ENCODE measurements at places on chromosomes 2 and 18.

- no peak for DNase-seq
Measured at GRCh38 chr2:110969696-110970095, 151.0 kb upstream of the BCL2L11 start.

- DNase-seq, result no peak
Measured at GRCh38 chr2:177714704-177715103, 322.1 kb downstream of the AGPS start.

GRCh38 chr2:21372654-21373053 is 248.9 kb downstream of the TDRD15 start:
- DNase-seq, result no peak

DNA sequence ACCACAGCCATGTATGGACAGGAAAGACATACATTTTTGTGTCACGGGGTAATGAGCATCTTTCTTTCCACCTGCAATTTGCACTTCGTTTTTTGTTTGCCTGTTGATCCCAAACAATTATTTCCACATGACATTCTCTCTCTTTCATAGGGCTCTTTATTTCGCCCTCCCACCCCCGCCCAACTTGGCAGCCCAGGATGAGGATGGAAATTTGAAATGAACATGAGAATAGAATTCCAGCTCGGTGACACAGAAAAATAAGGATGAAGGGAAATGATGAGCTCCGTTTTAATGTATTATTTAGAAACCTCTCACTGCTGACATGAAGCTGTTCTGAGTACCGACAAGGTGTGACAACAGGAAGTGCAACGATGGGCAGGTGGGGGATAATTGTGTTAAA is 443.3 kb downstream of the SOCS6 start:
- no peak for DNase-seq

DNA sequence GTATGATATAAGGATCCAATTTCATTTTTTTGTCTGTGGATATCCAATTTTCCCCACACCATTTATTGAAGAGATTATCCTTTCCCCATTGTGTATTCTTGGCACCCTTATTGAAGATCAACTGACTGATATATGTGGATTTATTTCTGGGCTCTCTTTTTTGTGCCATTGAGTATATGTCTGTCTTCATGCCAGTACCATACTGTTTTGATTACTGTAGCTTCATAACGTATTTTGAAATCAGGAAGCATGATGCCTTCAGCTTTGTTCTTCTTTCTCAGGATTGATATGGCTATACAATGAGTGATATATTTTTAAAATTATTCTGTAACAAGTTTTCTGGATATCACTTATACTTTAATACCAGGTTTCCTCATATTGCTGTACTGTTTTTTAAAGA is 58.1 kb upstream of the DLX2 start:
- no peak for DNase-seq

GRCh38 chr18:63062246-63062645 is 257.3 kb downstream of the BCL2 start:
- DNase-seq, result no peak

DNA sequence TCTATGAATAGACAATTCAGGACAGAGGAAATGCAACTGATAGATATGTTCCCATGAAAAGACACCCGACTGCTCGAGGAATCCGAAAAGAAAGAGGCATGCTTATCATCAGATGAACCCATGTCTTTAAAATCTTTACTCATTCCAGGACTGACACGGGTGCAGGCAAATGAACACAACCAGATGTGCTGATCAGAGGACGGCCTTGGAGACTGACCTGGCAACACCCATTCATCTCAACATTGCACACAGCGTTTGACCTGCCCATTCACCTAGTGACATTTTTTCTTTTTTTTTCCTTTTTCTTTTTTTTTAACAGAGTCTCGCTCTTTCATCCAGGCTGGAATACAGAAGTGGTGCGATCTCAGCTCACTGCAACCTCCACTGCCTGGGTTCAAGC is 377.5 kb downstream of the EIPR1 start:
- DNase-seq, result no peak

GRCh38 chr2:12300927-12301326 is 415.8 kb upstream of the TRIB2 start:
- no peak for DNase-seq

- DNase-seq, result no peak
Measured at GRCh38 chr2:154032220-154032619, 160.5 kb downstream of the GALNT13 start.

DNA sequence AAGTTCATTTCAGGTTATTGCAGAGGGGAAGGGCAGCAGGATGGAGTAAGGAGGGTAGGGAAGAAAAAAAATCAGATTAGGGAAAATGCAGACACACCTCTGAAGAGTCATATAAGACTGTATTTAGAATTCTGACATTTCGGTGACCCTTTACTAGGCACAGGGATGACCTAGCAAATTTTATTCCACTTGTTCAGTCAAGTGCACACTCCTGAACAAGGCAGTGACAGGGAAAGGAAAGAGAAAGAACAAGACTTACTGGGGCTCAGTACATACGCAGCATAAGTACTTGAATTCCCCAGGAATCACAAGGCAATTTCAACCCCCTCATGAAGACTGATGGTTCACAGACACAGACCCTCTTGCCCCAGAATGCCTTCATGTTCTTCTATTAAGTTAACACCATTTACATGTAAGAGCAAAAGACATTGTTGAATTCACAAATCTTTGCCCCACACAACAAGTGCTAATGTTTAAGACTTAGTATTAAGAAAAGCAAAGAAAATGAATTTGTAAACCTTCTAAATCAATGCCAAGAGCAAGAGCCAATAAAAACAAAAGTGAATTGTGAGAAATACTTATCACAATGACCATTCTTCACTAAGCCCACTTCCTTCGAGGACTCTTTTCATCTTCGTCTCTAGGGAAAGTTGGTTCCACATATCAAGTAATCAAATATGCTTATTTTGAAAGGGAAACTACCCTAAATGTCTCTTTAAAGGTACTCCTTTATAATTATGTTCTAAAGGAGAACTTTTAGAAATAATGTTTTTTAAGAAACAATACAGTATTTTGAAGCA is 47.0 kb downstream of the COBLL1 start:
- DNase-seq, result no peak

DNA sequence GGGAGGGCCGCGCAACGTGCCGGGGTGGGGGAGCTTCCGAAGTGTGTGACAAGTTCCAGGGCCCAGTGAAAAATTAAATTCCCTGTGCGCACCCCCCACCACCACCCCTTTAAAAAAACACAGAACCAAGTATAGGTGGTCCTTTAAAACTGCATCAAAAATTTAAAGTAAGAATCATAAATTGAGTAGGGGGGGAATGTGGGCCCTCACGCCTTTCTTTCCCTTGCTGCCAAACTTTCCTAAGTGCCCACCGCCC is 2.5 kb downstream of the BCL11A start:
- no peak for DNase-seq

DNA sequence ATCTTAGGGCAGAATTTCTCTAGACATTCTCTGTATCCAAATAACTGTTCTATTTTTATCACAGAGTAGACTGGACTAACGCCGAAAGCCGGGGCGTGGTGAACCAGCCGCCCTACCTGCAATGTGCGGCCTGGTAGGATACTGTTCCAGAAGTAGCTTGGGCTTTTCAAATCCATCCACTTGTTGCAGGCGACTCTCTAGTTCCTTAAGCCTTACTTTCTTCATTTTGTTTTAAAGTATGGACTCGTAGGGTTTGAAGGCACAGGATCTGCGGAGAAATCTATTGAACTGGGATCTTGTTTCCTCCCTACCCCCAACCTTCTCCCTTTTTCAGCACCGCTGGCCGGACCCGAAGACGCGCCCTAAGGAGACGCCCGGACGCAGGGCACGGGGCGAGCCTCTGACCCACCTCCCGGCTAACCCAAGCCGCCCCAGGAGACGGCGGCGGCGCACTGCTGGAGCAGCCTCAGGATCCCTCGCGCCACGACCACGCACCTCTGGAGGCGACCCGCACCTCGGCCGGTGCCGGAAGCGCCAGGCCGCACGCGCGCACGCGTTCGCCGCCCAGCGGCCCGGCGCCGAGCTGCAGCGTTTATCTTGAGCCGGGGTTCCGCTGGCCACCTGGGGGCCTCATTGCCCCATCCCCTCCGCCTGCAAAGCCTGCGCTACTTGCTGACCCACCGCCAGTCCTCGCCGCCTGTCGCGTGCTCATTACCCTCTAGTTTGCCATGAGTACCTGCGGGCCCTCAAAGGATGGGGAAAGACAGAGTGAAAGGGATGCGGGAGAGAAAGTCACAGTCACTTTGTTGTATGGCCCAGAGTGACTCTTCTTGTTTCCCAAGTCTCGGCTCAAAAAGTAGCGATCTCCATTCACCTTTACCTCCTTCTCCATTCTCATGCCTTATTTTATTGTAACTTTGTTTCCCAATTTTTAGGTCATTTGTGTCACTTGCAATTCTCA is at the start of gene METTL5:
Gene METTL5, minus strand, starts transcription at position 533 of the 961 bp plus-strand sequence. Its CDS starts 308 bp downstream, at position 225.
- DNase-seq, result peak; percentile 66

DNA sequence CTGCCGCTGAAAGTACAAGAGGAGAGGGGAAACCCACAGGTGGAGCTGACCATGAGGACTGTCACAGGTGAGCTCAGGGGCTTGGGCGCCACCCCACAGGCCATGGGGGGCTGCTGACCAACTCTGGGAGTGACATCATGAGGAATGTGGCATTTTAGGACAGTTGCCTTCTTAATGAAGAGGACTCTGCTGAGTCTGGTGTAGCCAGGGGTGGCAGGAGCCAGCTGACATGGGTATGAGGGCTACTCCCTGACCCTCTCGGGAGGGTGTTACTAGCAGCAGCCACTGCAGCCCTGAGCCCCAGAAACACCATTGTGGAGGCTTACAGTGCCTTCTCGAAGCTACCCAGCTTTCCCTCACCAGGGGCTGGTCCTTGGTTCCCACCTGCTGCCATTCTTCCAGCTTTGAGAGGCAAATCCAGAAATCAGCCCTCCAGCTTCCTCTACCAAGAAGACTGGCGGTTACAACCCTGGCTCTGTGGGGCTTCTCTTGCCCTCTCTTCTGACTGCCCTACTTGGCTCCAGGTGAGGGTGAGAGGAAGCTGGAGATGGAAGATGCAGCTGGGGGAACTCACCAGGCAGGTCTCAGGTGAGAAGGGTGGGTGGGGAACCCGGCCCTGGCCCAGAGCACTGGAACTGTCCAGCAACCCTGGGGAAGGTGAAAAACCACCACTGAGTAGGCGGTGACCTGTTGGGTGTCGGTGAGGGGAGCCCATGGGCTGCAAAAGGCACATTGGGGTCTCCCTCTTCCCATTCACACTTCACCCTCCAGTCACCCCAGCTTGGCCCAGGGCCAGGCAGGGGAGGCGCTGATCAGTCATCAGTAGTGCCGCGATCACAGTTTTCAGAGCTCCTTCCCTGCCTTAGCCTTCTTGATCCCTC is 98.5 kb downstream of the MCFD2 start:
- no peak for DNase-seq

DNA sequence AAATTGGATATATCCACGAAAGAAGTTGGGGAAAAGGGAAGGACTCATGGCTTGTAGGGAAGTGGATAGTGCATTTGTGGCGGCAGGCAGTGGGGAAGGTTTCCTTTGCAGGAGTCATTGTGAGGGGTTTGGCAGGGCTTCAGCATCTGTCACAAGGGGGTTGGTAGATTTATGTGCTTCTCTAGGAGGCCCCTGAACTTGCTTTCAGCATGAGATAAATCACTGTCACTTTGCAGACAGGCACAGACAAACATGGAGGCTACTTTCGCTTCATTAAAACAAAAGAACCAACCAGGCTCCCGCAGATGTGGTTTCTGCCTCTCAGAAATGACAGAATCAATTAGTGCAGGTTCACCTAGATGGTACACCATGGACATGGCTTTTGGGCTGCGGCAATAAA is 340.7 kb downstream of the TGIF1 start:
- no peak for DNase-seq

GRCh38 chr18:37254236-37254754 is 311.3 kb downstream of the CELF4 start:
- DNase-seq, result peak; percentile 86

- no peak for DNase-seq
Measured at GRCh38 chr18:1062588-1062987, 157.9 kb downstream of the ADCYAP1 start.

DNA sequence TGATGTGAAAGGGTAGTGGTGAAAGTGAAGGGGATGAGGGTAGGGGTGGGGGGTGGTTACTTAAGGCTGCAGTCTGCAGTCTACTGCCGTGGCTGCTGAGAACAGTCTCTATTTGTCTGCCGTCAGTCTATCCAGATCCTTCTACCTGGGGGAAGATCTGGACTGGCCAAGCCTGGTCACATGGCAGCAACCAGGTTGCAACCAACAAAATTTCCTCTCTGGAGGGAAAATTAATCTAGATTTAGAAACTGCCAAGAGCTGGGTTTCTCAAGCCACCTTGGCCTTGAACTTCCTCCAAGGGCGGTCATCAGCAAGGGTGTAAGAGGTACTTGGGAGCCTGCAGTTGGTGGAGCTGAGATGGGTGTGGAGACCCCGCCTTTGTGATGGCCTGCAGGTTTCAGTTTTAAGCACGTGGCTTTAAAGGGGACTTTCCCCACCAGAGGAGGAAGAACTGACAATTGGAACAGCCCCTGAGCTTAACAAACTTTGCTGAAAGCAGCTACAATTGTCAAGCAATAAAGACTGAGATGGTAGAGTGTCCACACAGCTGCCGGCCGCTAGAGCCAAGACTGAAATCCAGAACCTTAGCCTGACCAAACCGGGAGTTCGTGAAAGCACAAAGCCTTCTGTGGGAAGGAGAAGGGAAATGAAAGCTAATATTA is 31.4 kb upstream of the KCMF1 start:
- no peak for DNase-seq

GRCh38 chr18:51100385-51101120 is 70.5 kb downstream of the SMAD4 start:
- DNase-seq, result no peak

DNA sequence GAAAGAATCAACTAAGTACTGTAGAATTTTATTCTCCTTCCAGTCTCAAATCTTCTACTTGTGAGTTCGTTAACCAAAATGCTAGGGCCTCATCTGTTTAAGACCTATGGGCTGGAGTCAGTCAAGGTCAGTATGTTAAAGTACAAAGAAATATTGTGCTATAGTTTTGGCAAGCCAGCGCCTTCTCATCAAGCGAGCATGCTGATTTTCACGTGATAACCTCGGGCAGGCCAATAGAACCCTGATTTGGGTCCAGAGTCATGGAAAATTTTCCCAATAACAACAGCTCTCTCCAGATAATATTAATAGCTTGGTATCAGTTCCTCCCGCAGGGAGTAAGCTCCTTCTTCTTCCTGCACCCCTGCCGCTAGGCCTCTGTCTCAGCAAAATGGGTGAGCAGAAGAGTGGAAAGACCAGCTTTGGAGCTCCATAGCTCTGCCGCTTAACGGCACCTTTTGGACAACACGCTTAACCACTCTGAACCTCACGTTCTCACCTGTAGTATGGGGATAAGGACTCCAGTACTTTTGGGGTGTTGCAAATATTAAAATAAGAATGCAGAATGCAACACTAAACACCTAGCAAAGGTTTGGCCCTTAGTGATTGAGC is 11.7 kb downstream of the CABLES1 start:
- no peak for DNase-seq

DNA sequence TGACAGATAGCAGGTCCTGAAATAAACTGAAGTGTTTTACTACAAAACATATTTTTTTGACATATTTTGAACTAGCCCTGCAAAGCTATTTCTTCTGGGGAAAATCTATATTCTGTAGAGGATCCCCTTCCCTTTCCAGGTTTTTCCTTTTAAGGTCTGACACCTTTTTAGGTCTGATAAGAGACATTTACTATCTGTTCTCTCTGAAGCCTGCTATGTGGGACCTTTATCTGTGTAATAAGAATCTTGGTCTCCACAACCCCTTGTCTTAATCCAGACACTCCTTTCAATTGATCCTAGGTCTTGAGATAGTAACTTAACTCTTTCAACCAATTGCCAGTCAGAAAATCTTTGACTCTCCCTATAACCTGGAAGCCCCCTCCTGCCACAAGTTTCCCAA is 5.5 kb upstream of the PDK1 start:
- no peak for DNase-seq

All from posterior cingulate gyrus (tissue), 11 donors.